ENCODE measurements at places on chromosomes 13 and 19.
A peak's percentile ranks its signal among the peaks of the same experiment; 100 is the strongest.

- DNase-seq, result no peak
These were observed 7.7 kb downstream of the PLEKHF1 start for GRCh38 chr19:29672933-29673336.

DNA sequence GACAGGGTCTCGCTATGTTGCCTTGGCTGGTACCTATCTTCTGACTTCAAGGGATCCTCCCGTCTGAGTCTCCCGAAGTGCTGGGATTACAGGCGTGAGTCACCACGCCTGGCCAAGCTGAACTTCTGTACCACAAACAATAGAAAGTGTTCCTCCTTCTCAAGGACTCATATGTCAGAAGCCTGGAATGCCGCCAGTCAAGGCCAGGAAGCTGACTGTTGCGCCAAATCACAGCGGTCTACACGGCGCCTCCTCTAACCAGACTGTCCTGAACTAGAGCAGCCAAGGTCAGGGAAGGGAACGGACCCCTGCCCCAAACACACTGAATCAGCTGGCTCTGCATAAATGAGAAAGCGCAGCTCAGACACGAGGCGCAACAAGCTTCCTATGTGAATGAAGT is 14.6 kb downstream of the RAB20 start:
- DNase-seq, result no peak

DNA sequence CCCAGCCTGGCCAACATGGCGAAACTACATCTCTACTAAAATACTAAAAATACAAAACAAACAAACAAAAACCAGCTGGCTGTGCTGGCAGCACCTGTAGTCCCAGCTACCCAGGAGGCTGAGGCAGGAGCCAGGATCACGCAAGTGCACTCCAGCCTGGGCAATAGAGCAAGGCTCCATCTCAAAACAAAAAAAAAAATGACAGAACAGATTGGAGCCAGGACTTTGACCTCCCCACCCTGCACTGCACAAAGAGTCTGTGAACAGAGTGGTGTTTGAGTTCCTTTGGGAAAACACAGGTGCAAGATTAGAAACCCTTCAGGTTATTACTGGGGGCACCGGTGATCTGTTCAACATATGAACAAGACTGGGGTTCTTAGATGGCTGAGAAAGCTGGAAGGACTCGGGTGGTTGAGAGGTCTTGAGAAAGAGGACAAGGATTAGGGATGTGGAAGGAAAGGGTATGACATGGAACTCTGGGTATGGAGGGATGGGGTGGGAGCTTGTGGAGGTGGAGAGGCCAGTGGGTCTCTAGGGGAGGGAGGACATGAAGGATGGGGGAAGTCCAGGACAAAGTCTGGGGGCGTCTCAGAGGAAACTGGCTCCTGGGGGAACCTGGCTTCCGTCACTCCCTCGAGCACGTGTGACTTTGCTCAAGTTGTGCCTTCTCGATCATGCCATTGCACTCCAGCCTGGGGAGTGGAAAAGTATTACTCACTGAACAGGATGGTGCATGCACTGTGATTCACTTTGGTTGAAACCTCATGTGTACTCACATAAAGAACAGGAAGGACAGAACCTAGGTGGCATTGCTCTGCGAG is 25.9 kb downstream of the RCN3 start:
- DNase-seq, result no peak

- peak; percentile 13 for DNase-seq
These were observed 206.7 kb upstream of the RFC3 start for GRCh38 chr13:33611121-33611805.

GRCh38 chr19:10334588-10335351 is 1.4 kb upstream of the RAVER1 start:
- peak; percentile 82 for DNase-seq

DNA sequence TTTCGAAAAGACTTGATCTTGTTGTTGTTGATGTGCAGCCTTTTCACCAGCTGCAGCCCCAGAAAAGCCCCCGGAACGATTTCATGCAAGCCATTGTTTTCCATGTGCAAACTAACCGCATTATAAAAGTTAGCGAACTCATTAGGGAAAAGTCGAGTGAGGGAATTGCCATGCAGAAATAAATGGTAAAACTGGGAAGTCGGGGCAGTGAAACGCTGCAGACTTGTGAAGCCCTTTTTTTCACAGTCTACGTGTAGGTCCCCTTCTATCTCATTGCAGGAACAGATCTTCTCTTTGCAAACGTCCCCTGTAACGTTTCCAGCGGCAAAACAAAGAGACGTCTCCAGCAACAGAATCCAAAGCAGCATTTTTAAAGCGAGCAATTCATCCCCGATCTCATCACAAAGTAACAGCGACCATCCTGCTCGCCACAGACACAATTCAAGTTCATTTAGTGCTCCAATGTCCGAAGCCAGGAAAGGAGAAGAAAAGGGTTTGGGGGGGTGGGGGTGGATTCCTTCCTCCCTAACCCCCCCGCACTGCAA is 1.1 kb downstream of the SLITRK1 start:
- DNase-seq, result no peak

- no peak for DNase-seq
These were observed 2.5 kb downstream of the PDS5B start for GRCh38 chr13:32588736-32589135.

- peak; percentile 57 for DNase-seq
These were observed 26.8 kb downstream of the PPP5C start for GRCh38 chr19:46373491-46374359.

DNA sequence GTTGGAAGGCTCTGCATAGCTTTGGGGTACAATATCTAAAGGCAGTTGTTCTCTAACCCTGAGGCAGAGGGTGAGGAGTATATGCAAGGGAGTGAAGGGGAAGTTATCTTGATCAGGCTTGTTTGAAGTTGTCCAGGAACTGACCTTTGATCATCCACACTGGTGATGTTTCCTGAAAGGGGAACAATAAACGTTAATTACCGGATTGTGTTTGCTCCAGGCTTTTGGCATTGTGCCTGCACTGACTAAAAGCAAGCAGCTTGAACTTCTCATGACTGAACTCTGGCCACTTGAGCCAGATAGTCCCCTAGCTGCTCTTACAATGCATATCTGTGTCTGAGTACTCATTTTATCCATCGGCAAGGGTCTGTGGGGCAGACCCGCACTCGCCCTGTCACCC is 27.0 kb upstream of the ZNF726 start:
- no peak for DNase-seq

GRCh38 chr19:47129579-47129978 is 1.1 kb upstream of the SAE1 start:
- no peak for DNase-seq

- DNase-seq, result no peak
These were observed 8.8 kb upstream of the CDC34 start for GRCh38 chr19:522726-523125.

DNA sequence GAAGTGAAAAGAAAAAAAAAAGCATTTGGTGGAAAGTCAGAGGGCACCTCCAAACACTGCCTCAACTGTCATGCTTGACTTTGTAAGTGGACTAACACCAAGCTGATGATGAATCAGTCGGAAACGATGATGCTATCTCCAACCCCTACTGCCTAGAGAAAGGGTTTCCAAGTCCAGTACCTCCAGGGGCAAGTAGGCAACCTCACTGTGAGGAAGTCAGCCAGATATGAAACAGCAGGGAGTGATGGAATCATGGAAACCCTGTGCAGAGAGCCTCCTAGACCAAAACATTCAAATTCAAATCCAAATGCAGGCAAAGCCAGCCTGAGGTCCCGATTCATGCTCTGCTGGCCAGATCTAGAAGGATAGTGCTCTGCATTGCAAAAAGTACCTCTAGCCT is 100.9 kb upstream of the SERP2 start:
- DNase-seq, result no peak

DNA sequence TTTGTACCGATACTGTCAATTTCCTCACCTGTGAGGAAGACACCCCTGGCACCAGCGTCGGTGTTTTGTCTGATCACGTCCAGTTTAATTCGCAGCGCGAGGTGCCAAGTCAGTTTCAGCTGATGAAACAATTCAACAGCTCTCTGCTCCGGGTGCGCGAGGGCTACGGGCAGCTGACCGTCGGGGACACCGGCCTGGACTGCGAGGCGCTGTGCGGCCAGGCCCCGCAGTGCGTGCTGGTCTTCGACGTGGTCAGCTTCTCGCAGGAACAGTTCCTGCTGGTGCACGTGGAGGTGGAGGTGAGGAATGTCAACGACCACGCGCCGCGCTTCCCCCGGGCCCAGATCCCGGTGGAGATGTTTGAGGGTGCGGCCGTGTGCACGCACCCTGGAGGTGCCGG is 171.5 kb downstream of the OLFM4 start:
- no peak for DNase-seq

DNA sequence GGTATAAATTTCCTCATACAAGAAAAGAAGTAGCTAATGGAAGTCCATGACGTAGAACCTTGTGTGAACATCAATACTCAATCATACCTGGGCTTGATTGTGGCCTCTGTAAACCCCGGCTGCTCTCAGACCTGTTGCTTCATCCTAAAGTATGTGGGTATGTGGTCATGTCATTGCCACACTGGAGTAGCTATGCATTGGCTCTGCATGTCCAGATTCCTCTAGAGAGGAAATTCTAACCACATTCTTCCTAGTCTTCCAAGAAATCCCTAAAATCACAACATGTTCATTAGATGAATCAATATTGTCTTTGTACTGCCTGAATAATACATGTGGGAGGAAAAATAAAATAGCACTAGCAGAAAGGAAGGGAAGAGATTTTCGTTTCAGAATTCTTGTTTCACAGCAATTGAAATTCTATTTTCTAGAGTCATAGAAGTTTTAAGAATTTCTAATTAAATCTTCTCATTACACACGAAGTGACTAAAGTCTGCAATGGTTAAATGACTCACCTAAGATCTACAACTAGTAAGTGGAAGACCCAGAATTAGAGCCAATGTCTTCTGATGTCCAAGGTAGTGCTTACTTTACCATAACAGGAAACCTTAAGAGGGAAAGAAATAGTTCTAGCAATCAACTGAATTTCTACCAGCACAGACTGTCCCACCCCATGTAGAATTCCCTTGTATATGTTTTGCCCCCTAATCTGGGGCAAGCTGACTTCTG is 28.0 kb downstream of the RXFP2 start:
- DNase-seq, result no peak

- no peak for DNase-seq
These were observed 33.5 kb upstream of the DCT start for GRCh38 chr13:94513026-94513425.

- DNase-seq, result peak; percentile 31
These were observed 186.2 kb downstream of the USP12 start for GRCh38 chr13:26985285-26985878.

Data from thoracic aorta (tissue), 2 donors.